ENCODE measurements at places on chromosomes 2 and 18.

DNA sequence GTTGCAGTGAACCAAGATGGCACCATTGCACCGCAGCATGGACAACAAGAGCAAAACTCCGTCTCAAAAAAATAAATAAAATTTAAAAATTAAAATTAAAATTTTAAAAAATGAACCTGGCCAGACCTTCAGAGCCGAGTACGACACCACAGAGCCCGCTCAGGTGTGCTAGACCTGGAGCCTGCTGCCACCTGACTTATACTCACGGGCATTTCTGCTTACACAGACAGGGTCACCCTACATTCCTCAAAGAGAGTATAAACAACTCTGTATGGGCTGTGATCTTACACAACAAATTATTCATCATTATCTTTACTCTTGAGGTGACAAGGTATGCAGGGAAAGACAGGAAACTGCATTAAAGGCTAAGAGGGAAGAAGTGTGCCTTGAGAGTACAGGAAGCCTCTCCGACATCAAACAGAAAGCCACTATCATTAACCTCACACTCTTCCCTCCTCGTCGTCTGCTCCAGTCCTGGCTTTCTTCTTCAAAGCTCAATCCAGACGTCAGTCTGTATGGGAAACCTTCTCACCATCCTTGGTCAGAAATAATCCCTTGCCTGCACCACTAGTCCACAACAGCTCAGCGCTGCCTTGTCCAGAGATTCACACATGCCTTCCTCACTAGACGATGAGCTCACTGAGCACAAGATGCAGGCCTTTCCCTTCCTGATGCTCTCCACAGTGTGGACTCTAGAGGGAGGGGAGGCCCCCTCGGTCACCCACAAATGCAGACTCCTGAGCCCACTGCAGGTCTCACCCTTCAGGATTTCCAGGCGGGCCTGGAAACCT, 56.2 kb downstream of the UXS1 start:
- H3K27ac ChIP-seq, result peak overlapping the region; percentile 91
- H3K4me3 ChIP-seq, result peak overlapping the region; percentile 76
- H3K27me3 ChIP-seq, result no peaks in the 10 kb centered on the region

GRCh38 chr2:124609667-124610066, 584.6 kb downstream of the CNTNAP5 start:
- no peaks in the 10 kb centered on the region for H3K4me1 ChIP-seq
- DNase-seq, result no peak
- H3K27me3 ChIP-seq, result no peaks in the 10 kb centered on the region
- H3K27ac ChIP-seq, result peak overlapping the region; percentile 13
- no peaks in the 10 kb centered on the region for H3K36me3 ChIP-seq

- H3K4me3 ChIP-seq, result no peak overlapping the region
- DNase-seq, result no peak
- no peaks in the 10 kb centered on the region for H3K36me3 ChIP-seq
- H3K4me1 ChIP-seq, result no peaks in the 10 kb centered on the region
- H3K27me3 ChIP-seq, result no peaks in the 10 kb centered on the region
Observed at GRCh38 chr2:147082850-147083522, 761.8 kb upstream of the ACVR2A start.

DNA sequence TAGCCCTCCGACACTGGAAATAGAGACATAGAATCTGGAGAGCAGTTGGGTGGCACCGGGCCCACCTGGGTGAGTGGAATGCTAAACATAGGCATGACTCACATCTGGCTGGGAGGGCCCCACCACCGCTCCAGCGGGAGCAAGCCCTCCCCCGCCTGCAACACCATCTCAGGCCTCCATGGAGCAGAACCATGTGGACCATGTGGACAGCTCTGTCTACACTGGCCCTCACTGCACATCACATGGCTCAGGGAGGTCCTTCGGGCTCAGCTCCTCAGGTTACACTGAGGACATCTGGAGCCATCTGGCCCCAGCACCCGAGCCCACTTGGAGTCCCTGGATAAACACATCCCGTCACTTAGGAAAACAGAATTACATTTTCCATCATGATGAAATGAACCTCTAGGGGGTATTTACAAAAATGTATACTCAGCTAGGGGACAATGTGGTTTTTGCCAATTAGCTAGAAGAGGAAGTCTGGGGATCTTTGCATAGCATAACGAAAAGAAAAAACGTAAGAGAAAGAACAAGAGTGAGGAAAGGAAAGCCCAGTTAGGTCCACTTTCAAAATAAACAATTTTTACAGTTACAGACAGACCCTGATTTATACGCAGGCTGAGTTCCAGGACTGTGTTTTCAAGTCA, 30.7 kb upstream of the MLPH start:
- no peak for DNase-seq
- H3K36me3 ChIP-seq, result no peaks in the 10 kb centered on the region
- peaks cover 22% of the 10 kb centered on the region for H3K4me1 ChIP-seq
- no peak overlapping the region for H3K4me3 ChIP-seq
- H3K27ac ChIP-seq, result no peak overlapping the region
- no peaks in the 10 kb centered on the region for H3K27me3 ChIP-seq

DNA sequence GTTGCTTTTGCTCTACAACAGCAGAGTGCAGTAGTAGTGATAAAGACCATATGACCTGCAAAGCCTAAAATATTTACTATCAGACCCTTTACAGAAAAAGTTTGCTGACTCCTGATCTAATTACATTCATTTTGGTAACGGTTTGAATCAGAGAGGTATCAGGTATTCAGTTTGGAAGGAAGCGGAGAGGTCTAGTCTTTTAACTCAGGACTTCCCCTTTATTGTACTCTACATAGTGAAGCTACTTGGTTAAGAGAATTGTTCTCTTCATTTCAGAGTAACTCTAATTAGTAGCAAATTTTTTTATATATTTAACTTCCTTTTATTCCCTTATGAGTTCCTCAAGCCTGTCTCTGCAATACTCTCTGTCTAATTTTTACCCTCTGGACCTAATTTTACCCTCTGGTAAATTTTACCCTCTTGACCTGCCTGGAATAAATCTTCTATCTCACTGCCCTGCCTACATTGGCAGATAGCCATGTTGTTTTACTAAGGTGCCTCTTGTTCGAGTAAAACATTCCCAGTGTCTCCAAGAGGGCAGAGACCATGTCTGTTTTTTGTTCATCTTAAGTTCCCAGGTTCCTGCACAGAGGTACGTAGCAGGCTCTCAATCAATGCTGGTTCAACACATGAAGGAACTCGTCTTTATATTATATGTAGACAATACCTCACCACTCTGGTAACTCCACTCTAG, 170.6 kb downstream of the DNAH6 start:
- no peaks in the 10 kb centered on the region for H3K36me3 ChIP-seq
- no peak for DNase-seq
- H3K27me3 ChIP-seq, result no peaks in the 10 kb centered on the region

Data from naive thymus-derived CD8-positive, alpha-beta T cell (primary cell).